ENCODE measurements at places on chromosomes 7 and 10.

GRCh38 chr7:1843271-1843861 is 173.3 kb downstream of the ELFN1 start:
- no peak for DNase-seq

DNA sequence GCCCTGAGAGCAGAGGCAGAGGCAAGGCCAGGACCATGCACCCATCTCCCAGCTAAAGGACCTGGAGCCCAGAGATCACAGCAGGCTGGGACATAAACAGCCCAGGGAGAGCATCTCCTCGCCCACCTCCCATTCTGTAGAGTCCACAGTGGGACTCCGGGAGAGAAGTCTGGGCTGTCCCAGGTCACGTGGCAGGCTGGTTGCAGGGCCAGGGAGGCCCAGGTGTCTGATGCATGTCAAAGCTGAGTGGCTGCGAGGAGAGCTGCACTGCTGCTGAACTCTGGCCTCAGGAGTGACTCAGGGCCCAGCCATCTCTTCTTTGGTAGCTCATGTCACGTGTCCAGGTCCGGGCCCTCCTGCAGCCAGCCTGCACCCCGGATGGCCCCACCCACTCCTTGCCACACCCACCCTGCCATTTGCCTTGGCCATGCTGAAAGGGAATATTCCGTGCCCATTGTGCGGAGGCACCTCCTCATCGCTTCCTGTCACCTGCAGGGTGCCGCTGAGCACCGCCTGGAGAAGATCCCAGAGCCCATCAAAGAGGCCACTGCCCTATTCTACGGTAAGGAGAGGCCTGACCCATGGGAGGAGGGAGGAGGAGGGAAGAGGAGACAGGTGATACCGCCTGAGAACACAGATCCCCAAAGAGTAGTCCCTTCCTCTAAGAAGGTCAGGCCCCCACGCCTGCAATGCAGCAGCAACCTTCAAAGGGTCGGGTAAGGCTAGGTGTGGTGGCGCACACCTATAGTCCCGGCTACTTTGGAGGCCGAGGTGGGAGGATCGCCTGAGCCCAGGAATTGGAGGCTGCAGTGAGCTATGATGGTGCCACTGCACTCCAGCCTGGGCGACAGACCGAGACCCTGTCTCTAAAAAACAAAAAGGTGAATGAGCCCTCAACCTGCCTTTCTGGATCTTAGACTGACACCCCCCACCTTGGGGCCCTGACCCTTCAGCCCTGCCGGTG is 12.6 kb upstream of the SH2B2 start:
- DNase-seq = no peak

- DNase-seq = peak; percentile 53
Observed at GRCh38 chr7:105656922-105657521, 75.7 kb upstream of the EFCAB10 start.

DNA sequence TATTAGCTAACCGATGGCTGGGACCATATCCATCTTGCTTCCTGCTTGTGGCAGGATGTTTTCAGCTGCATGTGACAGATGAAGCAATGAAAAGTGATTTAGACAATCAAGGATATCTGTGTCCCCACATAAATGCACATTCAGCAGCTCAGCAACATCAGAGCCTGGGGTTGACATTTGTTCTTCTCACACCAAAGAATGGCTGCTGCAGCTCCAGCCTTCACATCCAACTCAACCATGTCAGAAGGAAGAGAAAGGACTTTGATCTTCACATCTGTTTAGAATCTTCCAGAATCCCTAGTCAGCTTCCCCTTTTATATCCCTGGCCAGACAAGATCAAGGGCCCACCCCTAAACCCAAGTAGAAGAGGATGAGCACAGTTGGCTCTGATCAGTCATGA is 11.9 kb upstream of the FRMPD2 start:
- no peak for DNase-seq

DNA sequence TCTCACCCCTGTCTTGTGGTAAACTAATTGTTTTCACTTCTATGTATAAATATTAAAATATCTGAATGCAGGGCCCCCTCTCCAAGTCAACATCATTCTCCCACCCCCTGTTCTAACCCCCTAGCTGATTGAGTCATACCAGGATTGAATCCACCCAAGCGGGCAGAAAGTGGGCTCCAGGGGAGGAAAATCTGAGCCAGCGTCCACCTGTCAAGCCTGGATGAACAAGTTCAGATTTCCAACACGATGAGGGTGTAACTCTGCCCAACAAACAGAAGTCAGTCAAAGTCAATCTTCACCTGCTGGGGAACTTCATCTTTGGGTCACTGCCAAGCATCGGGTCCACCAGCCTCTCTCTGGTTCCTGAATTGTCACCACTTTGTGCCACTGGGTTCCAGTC is 162.9 kb upstream of the CELF2 start:
- DNase-seq = no peak

- DNase-seq = no peak
Observed at GRCh38 chr10:58755677-58756076, 243.0 kb downstream of the BICC1 start.

DNA sequence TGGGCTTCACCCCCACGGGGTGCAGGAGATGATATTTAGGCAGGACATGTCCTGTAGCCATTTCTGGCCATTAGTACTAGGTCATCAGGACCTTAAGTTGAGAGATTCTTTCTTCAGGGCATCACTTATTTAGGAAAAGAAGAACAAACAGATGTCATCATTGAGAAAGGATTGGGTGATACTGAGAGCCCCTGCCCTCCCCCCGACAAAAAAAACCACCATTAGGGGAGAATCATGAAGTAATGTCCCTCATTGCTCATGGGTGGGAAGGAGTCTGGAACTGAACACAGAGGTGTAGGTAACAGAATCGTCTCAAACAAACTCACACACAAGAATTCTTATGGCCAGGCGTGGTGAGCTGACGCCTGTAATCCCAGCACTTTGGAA is 6.4 kb upstream of the ORAI2 start:
- no peak for DNase-seq

DNA sequence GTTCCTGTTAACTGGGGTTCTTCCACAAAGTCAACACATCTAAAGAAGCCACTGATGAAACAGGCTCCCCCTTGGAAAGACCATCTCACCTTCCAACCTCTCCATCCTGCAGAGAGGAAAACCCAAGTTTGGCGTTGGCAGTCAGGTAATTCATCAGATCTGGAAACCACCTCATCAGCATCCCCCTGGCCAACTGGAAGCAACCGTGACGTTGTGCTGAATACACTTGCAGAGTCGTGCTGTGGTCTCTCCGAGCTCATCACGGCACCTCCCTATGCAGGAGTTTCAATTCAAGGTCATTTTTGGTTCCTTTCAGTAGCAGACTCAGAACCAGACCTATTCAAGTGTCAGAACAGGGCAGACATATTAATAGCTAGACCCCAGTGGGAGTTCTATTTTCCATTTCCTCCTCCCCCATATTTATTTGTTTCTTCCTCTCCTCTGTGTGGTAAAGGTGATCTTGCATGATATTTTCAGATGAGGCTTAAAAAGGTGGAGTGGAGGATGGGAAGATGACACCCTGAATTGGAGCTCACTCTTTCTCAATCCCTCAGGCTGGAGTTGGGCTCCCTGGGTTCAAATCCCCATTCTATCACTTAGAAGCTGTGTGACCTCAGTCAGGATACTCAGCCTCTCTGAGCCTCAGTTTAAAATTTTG is 149.1 kb upstream of the ADO start:
- no peak for DNase-seq

GRCh38 chr7:14714161-14714728 is 188.3 kb downstream of the DGKB start:
- no peak for DNase-seq

DNA sequence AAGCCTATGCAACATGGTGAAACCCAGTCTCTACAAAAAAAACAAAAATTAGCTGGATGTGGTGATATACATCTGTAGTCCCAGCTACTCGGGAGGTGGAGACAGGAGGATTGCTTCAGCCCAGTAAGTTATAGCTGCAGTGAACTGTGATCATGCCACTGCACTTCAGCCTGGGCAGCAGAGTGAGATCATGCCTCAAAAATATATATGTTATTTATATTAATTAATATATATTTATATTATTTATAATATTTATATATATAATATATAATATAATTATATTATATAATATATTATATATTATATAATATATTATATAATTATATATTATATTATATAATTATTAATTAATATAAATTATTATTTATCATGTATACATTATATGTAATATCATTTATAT is 1158.4 kb upstream of the AUTS2 start:
- no peak for DNase-seq

DNA sequence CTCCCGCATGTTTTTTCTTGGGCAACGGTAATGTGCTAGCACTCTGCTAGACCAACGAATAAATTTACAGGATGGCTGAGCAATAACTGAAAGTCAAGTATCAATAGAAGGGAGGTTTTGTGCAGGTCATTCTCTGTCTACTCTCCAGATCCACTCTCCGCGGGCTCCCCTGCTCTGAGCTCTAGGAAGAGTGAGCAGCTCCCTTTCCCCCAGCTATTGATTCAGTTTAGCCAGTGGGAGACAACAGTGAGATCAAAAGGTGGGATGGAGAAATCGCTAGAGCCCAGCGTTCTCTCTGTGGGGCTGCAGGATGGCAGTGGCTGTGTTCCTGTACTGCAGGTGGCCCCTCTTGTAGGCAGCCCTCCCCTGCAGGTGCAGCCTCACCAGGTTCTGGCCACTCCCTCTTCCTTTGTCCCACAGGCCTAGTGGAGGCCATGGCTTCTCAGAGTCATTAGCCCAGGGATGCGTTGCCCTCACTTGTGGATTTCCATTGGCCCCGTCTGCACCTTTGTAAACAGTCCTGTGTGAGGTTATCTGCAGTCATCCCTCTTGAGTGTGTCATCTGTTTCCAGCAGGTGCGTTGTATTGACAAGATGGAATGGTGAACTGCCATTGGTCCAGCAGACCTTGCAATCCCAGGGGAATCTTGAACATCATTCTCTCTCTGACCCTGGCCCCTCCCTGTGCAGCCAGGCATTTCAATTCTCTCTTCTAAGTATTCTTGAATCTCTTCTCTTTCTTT is 11.1 kb downstream of the MSRB2 start:
- no peak for DNase-seq

DNA sequence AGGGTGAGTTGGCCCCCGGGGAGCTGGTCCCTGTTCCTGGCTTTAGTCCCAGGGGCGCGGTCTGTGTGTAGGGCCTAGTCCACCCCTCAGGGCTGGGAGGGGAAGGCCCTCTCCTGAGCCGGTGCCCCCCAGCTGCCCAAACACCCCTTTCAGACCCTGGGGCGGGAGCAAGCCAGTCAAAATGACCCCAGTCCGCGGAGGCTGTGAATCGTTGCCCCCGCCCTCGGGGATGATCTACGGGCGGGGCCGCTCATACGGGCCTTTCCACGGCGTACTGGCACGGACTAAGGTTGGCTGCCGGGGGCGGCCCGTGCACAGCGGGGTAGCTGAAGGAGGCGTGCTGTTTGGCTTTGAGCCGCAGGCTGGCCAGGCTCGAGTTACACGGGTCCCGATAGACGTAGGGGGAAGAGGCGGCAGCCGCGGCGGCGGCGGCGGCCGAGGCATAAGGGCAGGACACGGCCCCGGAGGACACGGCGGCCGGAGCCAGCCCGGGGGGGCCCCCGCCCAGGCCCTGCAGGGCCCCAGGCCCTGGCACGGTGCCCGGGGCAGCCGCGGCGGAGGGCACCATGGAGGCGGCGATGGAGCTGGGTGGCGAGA is 4.3 kb downstream of the ELOVL3 start:
- DNase-seq = no peak

DNA sequence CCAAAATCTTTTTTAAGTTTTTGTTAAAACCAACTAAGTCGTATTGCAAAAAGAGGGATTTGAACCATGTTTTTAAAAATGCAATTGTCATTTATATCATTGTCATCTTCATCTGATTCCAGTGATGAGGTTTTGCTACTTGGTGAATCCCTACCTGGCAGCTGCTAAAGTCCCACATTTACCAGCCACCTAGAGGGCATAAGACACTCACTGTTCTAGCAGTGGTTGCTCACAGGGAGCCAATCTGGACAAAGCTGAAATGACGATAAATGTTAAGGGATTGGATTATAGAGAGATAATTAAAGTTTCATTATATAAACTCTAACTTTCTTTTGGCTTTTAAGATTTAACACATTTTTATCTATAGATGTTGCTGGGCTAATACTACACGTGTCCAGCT is 18.7 kb downstream of the KIFBP start:
- no peak for DNase-seq

DNA sequence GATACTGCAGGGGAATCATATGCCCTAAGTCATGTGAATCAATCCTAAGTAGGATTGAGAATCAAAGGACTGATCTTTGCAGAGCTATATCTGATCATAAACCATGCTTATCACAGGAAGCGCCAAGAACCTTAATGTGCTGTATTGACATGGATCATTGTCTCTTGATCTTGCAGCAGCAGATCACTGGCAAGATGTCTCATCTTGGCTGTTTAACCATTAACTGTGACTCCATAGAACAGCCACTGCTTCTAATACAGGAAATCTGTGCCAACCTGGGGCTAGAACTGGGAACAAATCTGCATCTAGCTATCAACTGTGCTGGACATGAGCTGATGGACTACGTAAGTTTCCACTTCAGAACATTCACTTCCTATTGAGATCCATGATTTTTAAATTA is 21.6 kb downstream of the ENO4 start:
- no peak for DNase-seq

DNA sequence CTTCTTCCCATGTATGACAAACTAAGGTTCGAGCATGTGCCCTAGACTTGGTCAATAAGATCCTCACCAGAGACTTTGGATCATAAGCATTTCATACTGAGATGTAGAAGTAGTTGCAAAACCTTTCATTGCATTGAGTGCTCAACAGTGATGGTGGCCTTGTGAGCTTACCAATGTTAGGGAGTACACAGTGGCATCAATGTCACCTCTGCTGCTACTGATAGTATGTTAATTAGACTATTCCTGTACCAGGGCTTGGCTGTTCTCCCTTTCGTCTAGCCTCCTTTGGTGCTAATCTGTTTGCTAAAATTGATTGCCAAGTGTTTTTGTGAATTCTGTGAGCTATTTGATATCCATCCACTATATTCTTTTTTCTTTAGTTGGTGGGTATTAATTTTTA is 264.5 kb upstream of the SEMA3C start:
- no peak for DNase-seq

DNA sequence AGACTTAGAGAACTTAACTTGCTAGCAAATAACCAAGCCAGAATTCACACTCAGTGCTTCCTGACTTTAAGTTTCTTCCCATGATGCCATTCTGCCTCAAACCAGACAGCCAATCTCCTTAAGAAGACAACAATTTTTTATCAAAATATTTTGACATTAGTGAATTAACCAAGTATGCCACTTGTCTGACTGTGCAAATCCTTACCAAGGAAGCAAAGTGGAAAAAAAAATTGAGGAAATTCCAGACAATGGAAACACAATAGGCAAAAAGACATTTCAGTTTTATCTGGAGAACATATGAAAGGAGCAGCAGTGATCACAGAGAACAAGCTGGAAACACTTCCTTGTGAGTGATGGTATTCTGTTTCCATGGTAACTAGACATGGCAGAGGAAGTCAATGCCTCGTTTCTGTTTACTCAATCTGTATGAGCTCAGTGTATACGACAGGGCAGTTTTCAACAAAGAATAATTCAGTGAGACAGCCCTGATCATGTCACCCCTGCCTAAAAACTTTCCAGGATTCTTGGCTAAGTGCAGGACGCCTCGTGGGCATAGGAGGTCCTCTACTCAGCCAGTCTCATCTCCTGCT is 114.2 kb downstream of the DYNC1I1 start:
- no peak for DNase-seq

- DNase-seq = peak; percentile 8
Observed at GRCh38 chr10:97572214-97572989, at the start of gene ANKRD2. TSS of gene ANKRD2 (plus strand) at chr10:97572779. CDS start at chr10:97572789, 10 bp downstream.

GRCh38 chr7:137006293-137006692 is 137.8 kb downstream of the CHRM2 start:
- no peak for DNase-seq

GRCh38 chr7:88184848-88185304 is 35.0 kb downstream of the SRI start:
- DNase-seq = no peak

GRCh38 chr10:78518224-78518623 is 484.6 kb downstream of the RPS24 start:
- no peak for DNase-seq
